ENCODE measurements at places on chromosomes 12 and 14. TPM values are rescaled to one million over a fixed set of nuclear protein-coding genes. Genes with fewer than 3 reads are reported as not detected.

GRCh38 chr12:62164036-62164435 lies 96.2 kb upstream of the USP15 start:
- DNase-seq, result no peak

DNA sequence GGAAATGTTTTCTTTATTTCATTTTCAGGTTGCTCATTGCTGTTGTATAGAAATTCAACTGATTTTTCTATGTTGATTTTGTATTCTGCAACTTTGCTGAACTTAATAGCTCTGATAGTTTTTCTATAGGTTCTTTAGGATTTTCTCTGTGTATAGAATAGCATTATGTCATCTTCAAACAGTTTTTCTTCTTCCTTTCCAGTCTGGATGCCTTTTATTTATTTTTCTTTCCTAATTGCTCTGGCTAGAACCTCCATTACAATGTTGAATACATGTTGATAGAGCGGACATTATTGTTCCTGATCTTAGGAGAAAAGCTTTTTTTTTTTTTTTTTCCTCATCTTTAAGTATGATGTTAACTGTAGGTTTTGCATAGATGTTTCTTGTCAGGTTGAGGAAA lies 39.2 kb downstream of the MIA2 start:
- no peak for DNase-seq

GRCh38 chr14:96084796-96085195 lies 45.6 kb downstream of the C14orf132 start:
- DNase-seq, result peak; percentile 18

- no peak for DNase-seq
Observed at GRCh38 chr12:94157981-94158411, 9.6 kb downstream of the PLXNC1 start.

DNA sequence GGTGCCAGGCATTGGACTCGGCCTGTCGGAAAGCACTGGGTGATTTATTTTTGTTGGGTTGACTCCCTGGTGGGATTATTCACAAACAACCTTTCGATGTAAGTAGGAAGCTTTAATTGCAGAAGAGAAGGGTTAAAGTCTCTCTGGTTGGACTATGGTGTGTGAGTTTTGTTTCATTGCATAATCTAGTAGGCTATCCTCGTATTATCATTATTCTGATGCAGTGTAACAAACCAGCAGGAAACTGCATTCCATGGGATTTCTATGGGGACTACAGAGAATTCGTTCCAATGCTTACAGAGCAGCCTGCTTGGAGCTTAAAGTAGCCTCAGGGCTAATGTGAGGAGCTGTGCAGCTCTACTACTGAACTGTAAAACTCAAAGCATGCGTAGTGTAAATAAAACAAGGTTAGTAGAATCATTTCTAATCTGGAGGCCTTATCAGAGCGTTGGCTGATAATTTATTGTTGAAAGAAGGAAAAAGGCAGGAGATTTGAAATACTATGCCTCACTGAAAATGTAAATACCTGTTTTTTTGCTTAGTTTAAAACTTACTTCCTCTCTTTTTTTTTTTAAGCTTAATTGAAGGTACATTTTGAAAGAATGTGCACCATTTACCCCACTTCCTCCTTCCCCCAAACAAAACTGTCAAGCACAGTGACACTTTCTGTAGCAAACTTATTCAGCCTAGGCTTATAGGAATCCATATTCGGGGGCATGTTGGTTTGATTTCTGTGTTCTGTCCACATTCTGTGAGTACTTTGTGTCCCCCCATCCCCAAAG lies 226.7 kb downstream of the NPAS3 start:
- DNase-seq, result no peak

- no peak for DNase-seq
Observed at GRCh38 chr12:123971770-123972456, 718 bp downstream of the CCDC92 start.

The NOC4L gene
- total RNA-seq, result 13.6 TPM

- DNase-seq, result no peak
Observed at GRCh38 chr14:26427097-26427496, 170.7 kb downstream of the NOVA1 start.

GRCh38 chr14:102975662-102976061 lies 53.2 kb downstream of the AMN start:
- DNase-seq, result no peak

The MYH6 gene
- not detected for total RNA-seq

GRCh38 chr12:48774516-48774915 lies 14.4 kb downstream of the ADCY6 start:
- DNase-seq, result no peak

The PIGH gene
- 15.4 TPM for total RNA-seq

The RNF212B gene
- total RNA-seq, result not detected

DNA sequence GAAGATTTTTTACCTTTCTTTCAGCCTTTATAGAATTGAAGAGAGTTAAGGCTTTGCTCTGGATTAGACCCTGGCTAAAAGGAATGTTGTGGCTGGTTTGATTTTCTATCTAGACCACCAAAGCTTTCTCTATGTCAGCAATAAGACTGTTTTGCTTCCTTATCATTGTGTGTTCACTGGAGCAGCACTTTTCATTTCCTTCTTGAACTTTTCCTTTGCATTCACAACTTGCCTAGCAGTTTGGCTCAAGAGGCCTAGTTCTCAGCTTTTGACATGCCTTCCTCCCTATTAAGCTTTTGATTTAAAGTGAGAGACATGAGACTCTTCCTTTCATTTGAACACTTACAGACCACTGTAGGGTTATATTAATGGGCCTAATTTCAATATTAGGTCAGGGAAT lies 64.1 kb upstream of the USP15 start:
- no peak for DNase-seq

- DNase-seq, result no peak
Observed at GRCh38 chr14:69615121-69615495, 3.7 kb downstream of the SUSD6 start.

GRCh38 chr12:107586256-107586970 lies 99.2 kb upstream of the PWP1 start:
- no peak for DNase-seq

DNA sequence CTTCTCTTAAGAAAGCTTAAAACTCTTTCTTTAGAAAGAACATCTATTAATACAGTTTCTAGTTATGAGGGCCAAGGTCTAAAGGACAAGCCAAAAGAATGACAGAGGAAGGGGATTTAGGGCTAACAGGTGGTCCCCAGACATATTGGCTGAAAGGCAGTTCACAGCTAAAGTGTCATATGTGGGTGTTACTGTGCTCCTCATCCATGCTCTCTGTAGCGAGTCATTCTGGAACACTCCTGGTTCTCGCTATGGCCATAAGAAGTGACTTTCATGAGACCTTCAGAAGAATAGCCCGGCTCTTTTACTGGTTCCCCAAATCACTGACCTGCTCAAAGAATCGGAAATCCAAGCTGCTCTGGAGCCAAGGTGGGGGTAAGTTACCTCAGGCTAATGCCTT lies 55.0 kb downstream of the TBK1 start:
- DNase-seq, result no peak

- DNase-seq, result no peak
Observed at GRCh38 chr14:60356906-60357550, 108.0 kb downstream of the PPM1A start.

DNA sequence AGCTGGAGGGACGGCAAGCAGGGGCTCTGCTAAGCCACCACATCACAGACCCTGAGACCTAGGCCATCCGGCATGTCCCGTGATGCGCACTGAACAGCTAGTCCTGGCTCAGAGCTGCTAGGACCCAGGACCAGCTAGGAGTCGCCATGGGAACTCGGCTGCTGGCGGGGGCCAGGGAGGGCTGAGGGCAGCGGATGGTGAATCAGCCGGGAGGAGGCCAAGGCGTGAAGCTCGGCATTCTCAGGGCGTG lies 5.1 kb downstream of the AHNAK2 start:
- peak; percentile 97 for DNase-seq

DNA sequence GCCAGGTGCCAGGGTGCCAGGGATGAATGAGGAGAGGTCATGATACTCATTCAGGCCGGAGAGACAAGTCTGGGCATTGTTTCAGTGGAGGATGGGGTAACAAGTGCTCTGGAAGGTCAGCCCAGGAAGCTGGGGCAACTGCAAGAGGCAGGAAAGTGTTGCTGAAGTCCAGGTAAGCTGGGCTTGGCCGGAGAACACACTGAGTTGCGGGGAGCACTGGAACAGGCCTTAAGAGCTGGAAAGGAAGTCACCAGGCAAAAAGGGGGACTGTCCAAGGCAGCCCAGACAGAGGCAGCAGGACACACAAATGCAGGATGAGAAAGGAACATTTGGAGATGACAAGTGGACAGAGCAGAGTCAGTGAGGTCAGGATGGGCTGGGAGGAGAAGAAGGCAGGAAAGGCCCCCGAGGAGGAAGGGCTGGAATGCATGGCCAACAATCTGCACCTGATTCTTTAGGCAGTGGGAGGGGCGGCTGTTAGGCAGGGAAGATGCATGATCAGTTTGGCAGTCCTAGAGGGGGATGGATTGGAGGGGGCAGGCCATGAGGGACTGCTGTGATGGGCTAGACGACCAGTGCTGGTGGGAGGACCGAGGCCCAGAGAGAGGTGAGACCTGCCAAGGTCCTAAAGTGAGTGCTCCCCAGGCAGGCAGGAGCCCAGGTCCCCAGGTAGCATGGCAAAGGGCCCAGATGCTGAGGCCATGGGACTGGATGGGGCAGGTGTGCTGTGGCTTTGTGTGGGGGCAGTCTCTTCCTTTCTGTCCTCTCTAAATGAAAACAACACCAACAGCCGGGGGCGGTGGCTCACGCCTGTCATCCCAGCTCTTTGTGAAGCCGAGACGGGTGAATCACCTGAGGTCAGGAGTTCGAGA lies 17.2 kb upstream of the HHIPL1 start:
- DNase-seq, result no peak

DNA sequence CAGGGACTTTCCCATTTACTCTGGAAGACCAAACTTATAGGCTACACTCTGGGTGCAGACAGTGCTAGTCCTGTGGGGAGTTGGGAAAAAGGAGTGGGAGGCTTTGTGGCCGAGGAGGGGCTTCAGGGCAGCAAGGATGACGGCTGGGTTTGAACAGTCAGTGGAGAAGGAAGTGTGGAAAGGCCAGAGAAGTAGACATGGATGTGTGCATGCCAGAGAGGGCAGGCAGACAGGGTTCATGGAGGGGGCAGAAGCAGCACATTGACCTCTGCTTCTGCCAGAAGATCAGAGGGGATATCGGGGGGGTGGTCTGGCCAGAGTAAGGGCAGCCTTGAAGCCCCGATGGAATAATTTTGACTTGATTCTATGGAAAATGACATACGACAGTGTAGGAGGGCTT lies 27.2 kb upstream of the KCNA5 start:
- no peak for DNase-seq

GRCh38 chr14:102929241-102930137 lies 7.0 kb downstream of the AMN start:
- DNase-seq, result no peak

DNA sequence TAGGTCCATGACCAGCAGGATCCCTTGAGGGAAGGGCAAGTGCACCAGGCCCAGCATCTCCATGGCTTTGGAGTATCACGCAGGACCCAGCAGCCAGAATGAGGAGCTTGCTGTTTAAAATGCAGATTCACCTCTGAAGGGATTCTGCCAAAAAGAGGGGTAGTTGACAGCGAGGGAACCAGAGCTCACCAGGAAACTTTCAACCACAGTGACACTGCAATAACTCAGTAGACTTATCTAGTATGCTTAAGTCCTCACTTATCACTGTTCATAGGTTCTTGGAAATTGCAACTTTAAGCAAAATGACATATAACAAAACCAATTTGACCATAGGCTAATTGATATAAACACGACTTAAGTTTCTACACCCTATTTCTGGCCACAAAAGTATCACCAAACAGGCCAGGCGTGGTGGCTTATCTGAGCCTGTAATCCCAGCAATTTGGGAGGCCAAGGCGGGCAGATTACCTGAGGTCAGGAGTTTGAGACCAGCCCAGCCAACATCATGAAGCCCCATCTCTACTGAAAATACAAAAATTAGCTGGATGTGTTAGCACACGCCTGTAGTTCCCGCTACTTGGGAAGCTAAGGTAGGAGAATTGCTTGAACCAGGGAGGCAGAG lies 21.4 kb upstream of the CKAP4 start:
- DNase-seq, result no peak

DNA sequence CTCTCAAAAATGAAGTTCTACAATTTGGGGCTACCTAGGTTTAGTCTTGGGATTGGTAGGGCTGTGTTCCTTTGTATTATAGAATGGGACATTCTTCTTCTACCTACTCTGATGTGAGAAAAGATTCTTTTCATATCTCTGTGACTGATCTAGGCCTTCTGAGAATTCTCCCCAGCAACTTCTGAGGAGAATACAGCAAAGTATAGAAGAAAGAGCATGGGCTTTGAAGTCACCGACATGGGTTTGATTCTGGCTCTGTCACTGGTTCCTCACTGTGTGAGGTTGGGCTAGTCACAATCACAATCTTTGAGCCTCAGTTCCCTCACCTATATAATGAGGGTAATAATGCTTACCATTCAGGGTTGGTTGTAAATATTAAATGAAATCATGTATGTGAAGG lies 5.0 kb downstream of the ATN1 start:
- no peak for DNase-seq

The MAP1LC3B2 gene
- total RNA-seq, result not detected

The SAMD15 gene
- 0.62 TPM for total RNA-seq

DNA sequence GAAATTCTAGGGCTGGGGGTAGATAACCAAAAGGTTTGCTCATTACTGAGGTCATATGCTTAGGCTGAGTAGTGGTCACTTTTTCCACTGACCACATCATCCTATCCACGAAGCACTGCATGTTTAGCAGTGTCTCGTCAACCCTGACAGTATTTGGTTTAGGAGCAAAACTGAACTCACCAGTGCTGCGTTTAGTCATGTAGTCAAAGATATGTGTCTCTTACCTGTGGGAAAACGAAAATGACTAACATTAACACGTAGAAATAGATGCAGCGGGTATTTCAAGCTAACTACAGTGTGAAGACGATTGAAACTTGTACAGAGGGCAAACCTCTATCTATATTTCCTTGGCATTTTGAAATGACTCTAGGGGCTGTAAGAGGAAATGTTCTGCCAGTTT lies 34.6 kb downstream of the MTHFD1 start:
- DNase-seq, result no peak

DNA sequence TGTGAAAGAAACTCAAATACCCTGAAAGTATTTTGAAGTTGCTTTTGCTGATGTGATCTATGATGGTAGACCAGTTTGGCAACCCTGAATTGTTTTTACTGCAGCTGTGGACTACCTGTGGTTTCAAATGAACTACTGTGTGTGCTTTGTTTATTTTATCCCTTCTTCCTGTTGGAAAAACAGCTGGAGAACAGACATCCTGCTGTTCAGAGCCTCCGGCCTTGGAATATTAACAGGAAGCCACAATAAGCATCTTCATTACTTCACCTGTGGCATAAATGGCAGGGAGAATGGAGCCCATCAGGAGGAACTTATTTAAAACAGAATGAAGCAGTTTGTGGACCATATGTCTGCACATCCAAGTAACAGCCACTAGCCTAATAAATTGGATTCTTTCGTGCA lies 104.8 kb downstream of the DUSP6 start:
- DNase-seq, result no peak

DNA sequence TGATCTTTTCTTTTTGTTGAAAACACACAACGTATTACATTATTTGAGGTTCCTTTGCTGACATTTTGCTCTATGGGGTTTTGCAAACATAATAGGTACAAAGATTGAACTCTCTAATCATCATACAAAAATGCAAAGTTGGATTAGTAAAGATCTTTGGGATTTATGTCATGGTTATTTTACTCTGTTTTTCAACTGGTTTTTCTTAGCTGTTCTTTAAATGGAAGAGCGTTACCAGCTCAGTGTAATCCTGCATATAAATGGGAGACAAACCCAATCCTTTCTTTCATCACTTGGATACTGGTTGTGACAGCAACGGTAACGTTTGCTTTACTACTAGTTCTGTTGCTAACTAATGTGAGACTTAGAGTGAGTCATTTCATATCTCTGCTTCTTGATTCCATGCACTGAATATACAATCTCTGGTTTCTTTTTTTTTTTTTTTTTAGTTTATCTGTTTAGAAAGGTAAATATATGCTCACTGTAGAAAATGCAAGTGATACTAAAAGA lies 104.9 kb upstream of the NOVA1 start:
- DNase-seq, result no peak

Data from posterior vena cava (tissue), 2 donors.